ENCODE measurements at places on chromosomes 12 and 14. TPM values are rescaled to one million over a fixed set of nuclear protein-coding genes. Genes with fewer than 3 reads are reported as not detected.

Gene SDSL
- 2.3 TPM for total RNA-seq

Gene ASCL1
- total RNA-seq: not detected

Gene CAPRIN2
- total RNA-seq: 26.3 TPM

Gene HCAR3
- not detected for total RNA-seq

Gene EXOC3L4
- total RNA-seq: not detected

Gene MEG3
- 3.4 TPM for total RNA-seq

Gene ANO4
- not detected for total RNA-seq

Measured in T-cell (primary cell).